ENCODE measurements at places on chromosomes 3 and 15.

GRCh38 chr3:106813742-106814141, 563.5 kb upstream of the CCDC54 start:
- no peak for DNase-seq

DNA sequence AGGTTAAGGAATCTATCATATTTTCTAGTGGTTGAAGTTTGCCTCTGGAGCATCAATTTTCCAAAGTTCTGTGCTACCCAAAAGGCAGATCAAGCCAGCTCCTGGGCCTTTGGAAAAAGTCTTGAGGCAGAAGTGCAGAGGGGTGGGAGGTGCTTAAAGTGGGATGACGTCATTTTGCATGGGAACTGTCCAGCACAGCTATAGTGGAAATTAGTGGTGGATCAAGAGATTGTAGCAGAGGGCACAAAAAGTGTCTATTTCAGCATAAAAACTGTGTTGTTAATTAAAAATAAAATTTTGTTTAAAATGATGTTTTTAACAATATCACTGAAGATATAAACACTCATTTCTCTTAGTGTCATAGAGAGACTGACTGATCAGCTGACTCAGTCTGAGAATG, 221.9 kb downstream of the LRRN1 start:
- DNase-seq = no peak

- no peak for DNase-seq
These were observed 140.1 kb downstream of the SMAD6 start for GRCh38 chr15:66841953-66842681.

- no peak for DNase-seq
These were observed 329.8 kb upstream of the NAALADL2 start for GRCh38 chr3:174529298-174529697.

DNA sequence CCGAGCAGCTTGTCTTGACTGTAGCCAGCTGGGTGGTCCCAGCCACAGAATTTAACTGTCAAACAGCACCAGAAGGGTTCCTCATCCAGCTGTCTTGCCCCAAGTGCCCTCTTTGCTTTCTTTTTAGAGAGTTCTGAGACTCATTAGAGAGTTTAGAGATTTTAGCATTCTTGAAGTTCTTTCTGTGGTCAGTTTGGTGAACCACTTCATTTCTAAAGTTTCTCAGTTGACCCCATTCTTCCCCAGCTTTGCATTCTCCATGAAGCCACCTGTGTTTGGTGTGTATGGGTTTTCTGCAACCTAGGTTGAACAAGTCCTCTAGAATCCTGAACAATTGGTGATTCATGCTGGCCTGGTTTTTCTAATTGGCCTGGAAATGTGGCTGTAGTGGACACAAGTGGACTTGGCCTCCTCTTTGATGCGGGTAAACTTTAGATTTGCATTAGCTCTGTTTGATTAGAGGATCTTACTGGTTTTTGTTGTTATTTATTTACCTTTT, 33.7 kb downstream of the FLNB start:
- DNase-seq = no peak

- no peak for DNase-seq
These were observed 710.3 kb downstream of the PDCD6IP start for GRCh38 chr3:34508732-34509131.

DNA sequence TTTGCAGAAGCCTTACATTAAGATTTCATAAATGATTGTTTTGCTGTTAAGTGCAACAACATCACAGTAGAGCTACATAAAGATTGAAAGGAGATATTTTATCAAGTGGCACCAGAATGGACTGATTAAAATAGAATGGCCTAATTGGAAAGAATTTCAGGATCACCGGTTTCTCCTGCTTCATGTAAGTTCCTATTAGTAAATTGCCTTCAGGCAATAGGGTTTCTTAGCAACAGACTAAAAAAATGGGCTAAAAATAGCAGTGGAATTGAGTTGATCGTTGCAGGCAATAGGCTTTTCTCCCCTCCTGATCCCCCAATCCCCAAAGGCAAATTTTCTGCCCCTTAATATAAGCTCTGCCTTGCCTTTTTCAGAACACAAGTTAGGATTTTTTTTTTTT, 917 bp downstream of the LNP1 start:
- no peak for DNase-seq

DNA sequence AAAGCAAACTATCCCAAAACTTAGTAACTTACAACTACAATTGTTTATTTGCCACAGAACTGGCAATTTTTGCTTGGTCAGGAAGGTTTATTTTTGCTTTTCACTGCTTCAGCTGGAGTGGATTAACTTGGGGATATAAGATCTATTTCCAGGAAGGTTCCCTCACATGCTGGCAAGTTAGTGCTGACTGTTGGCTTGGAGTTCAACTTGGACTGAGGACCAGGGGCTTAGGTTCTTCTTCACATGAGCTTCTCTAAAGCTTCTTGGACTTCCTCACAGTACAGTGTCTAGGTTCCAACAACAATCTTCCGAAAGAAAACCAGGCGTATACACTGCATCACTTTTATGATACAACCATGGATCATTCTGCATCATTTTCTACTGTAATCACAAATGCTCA, 264.4 kb downstream of the CHL1 start:
- DNase-seq = no peak

DNA sequence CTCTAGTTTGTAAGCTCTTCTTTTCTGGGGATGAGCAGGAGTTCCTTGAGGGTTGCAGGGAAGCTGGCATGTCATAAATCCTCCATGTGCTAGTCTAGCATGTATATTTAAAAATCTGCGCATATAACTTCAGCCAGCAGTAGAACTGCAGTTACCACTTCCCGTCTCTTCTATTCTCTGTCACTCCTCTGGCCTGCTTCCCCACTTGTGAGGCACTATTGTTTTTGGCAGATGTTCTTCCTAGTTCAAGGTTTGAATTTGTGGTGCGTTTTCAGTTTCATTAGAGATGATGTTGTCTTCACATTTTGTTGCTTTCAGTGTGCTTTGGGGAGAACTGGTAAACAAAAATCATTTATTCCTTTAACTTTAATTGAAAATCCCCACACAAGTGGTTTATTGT, 169.1 kb upstream of the ZPLD1 start:
- no peak for DNase-seq

DNA sequence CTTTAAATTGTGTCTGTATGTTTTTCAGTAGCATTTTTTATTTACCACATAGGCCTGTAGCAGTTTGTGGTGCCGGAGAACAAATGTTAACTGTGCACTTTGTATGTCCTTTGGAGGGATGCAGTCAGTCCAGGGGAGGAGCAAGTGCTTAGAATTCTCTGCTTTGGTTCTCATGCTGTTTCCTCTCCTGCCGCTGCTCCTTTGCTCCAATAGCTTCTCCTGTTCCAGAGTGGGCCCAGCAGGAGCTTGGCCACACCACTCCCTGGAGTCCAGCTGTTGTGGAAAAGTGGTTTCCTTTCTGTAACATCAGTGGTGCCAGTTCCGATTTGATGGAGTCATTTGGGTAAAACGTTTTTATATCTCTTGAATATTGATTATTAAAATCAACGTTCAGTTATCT, 16.6 kb downstream of the TICRR start:
- no peak for DNase-seq

DNA sequence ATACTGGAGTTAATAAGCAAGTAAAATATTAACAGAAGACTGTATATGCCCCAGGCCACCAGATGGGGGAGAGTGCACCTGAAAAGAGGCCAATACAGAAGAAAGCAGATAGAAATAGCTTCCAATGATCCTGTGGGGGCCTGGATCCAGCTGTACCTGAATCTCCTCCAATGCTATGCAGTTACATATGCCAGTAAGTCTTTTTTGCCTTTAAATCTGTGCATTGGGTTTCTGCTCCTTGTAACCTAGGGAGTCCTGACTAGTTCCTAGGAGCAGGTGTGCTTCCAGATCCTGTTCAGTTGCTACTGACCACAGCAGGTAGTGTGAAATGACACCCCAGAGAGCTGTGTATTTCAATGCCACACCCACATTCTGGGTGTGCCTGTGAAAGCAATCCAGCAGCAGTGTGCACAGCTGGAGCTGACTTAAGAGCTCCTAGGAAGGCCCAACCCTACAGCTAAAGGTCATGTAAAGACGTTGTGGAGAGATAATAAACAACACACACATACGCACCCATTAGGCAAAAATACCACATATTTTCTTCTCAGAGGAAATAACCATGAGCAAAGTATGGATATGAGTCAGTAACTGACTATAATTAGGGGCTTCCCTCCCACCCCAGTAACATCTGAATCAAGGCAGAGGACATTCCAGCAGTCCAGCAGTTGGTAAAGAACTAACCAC, 62.2 kb upstream of the AKAP13 start:
- no peak for DNase-seq

- no peak for DNase-seq
These were observed 75.4 kb downstream of the BDH1 start for GRCh38 chr3:197480320-197480719.

GRCh38 chr15:89499156-89499555, 2.8 kb upstream of the RHCG start:
- no peak for DNase-seq

DNA sequence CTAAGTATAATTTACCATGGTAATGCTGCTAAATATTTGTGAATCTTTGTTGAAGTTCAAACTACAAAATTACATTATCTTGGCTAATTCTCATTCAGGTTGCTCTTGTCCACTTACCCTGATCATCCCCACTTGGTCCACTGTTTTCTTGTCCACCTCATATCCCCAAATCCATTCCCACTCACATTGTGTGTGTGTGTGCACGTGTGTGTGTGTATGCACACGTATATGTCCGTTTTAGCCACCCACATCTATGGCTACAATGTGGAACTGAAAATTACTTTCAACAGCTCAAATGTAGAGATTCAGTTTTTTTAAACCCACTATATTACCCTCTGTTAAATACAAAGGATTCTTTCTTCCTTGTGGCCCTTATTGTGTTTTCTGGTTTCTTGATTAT, 15.2 kb upstream of the MEIS2 start:
- DNase-seq = no peak

GRCh38 chr3:142857056-142857455, 31.8 kb downstream of the PCOLCE2 start:
- DNase-seq = peak; percentile 57

DNA sequence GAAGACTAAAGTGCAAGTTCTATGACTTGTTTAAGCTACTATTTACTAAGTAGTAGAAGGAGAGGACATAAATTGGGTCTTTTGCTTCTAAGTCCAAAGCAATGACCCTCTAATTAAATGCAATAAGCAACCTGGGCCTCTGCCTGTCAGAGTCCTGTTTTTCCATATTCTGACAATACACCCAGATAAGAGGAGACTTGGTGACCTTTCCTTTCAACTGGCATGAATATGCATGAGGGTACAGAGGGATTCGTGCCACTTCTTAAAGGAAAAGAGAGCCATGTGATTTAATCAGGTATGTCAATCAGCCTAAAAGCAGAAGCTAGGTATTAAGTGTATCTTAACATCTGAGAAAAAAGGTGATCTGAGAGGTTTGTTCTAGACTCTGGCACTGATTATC, 50.7 kb upstream of the FGF7 start:
- no peak for DNase-seq

DNA sequence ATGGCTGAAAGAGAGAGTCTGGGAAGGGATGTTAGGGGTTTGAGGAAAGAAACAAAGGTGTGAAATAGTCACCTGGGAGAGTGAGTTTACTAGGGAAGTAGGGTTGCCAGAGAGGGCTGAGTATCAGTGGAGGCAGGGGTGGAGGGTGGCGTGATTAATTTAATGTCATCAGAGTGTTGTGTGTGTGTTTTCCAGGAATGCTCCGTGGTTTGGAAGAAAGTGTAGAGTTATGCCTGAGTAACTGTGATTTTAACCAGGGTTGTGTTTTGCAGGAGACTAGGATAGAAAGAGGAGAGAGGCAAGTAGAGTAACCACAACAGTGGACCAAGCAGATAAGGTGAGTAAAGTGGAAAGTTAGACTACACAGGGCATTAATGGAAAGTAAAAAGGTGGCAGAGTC, 27.2 kb downstream of the PLD1 start:
- DNase-seq = no peak

DNA sequence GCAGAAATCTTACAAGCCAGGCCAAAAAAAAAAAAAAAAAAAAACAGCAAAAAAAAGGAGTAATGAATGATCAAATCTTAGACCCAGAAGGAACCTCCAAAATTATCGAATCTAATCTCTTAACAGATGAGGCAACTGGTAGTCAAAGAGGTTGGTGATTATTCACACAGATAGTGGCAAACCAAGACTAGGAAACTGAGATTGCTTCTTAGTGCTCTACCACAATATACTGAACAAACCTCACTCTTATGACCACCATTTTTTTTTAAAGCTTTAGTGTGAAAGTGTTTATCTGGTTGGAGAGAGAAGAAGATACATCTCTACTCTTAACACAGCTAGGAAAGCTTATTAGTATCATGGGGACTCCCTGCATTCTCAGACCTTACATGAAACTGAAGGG, 17.3 kb downstream of the ATOSA start:
- DNase-seq = no peak

GRCh38 chr15:49978121-49978520, 140.9 kb downstream of the ATP8B4 start:
- no peak for DNase-seq

- no peak for DNase-seq
These were observed 1.6 kb downstream of the GMPPB start for GRCh38 chr3:49721896-49722781.

DNA sequence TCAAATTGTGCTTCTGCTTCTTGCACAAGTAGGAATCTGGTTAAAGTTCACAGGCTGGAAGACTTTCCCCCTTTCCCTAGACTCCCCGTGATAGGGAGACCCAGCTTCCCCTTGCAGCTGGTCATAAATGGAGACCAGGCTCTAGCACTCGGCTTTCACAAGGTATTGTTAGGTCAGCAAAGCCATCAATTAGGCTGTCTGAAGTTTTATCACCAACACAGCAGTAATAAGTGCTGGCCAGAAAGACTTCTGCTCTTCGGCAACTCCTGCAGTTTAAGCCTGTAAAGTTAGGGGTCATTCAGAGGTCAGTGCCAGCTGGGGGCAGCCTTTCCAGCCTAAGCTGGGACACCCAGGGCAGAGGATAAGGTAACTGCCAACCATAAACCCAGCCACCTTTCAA, 203.4 kb downstream of the MEIS2 start:
- DNase-seq = no peak

GRCh38 chr3:37991109-37991508, 523 bp downstream of the VILL start:
- no peak for DNase-seq

- no peak for DNase-seq
These were observed 62.8 kb upstream of the PROK2 start for GRCh38 chr3:71847794-71848193.

GRCh38 chr3:43231276-43232000, 54.9 kb upstream of the SNRK start:
- peak; percentile 23 for DNase-seq

DNA sequence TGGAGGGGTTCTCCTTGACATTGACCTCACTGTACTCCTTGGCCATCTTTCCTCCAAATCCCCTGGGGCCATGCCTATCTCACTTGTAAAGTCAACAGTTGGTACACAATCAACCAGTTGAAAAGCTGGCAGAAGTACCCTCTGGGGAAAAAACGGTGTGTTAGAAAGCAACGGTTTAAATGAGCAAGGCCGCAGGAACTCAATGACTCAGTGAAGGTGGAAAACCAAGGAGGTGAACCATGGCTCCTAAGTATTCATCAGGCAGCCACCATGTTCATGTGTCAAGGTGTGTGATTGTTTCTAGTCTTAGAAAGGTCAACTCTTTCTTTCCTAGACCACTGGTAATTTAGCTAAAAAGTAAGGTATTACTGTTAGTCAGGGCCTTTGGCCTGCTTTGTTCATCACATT, 130.9 kb upstream of the SATB1 start:
- DNase-seq = no peak

Data from cerebellar nuclear complex (tissue), 1 donor.